ENCODE measurements at places on chromosomes 1 and 21. TPM values are rescaled to one million over a fixed set of nuclear protein-coding genes. Genes with fewer than 3 reads are reported as not detected.

- no peak for DNase-seq
- peaks cover 3% of the 10 kb centered on the region for H3K36me3 ChIP-seq
- H3K27ac ChIP-seq: peak overlapping the region; percentile 53
- no peaks in the 10 kb centered on the region for H3K27me3 ChIP-seq
- H3K4me3 ChIP-seq: no peak overlapping the region
Measured at GRCh38 chr1:226181996-226182714, 4.4 kb downstream of the ACBD3 start.

DNA sequence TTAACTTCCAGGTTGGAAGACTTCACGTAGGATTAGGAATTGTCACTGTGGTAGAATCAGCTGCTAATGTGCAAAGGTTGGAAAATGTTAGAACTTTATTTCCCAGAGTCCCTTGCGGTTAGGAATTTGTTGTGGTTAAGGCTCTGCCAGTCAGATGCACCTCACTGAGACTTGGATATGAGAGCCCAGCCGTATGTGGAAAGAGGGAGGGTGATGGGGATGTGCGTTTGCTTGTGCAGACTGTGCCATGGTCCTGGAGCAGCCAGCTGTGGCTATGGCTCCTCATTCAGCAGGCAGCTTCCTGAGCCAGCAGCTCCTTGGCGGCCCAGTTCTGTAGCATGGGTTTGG is 12.5 kb downstream of the S100A10 start:
- no peaks in the 10 kb centered on the region for H3K27me3 ChIP-seq
- DNase-seq: no peak
- H3K27ac ChIP-seq: no peak overlapping the region

The ITLN2 gene
- total RNA-seq: 0.55 TPM

DNA sequence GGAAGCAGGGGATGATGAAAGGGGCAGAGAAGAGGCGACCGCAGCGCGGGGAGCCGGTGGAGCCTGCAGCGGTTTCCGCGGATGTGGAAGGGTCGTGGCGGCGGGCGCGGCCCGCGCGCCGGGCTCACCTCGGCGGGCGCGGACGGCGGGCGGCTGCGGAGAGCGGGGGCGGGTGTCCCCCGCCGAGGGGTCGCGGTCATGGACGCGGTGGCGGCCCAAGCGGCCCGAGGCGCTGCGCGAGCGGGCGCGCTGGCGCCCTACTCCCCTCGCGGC is 572 bp downstream of the LPGAT1 start:
- no peaks in the 10 kb centered on the region for H3K36me3 ChIP-seq
- peak overlapping the region; percentile 96 for H3K4me3 ChIP-seq
- H3K27ac ChIP-seq: peak overlapping the region; percentile 80
- no peaks in the 10 kb centered on the region for H3K27me3 ChIP-seq

DNA sequence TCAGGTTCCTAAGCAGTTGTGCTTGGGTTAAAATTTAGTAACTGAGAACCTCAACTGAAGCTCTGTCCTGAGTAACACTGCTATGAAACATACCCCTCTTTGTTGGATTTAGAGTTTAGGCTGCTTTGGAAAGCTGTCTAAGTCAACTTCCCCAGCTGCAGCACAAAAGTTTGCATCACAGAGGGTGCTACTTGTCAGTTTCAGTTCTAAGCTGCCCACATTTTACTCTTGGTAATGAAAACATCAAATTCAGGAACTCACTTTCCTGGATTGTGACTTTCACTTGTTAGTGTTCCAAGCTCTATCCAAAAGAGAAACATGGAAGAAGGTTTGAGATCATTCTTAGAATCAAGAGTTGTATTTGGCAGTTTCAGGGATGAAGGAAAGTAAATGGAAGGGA is 191.7 kb upstream of the NFIA start:
- DNase-seq: no peak
- H3K27me3 ChIP-seq: peaks cover 3% of the 10 kb centered on the region
- no peak overlapping the region for H3K4me3 ChIP-seq
- H3K27ac ChIP-seq: no peak overlapping the region
- no peaks in the 10 kb centered on the region for H3K36me3 ChIP-seq

The SIK1 gene
- total RNA-seq: 108 TPM

DNA sequence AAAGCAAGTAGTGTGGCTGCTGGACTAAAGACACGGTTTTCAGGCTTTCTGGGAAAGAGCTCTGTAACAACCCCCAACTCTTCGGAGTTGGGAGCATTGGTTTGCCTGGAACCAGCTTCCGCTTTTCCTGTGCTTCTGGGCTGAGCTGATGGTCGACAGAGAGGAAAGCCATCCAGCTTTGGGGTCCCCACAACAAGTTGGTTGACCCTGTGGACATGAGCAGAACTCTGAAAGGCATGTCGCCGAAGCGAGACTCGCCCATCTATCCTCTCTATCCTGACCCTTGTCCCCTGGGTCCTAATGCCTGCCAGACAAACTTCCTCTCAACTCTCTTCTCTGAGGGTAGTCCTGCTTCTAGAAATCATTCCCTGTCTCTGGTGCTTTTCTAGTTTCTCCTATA is 31.9 kb upstream of the FCGR2A start:
- H3K4me3 ChIP-seq: no peak overlapping the region
- no peaks in the 10 kb centered on the region for H3K4me1 ChIP-seq
- H3K36me3 ChIP-seq: no peaks in the 10 kb centered on the region
- DNase-seq: no peak
- peaks cover 35% of the 10 kb centered on the region for H3K27me3 ChIP-seq
- no peak overlapping the region for H3K27ac ChIP-seq

DNA sequence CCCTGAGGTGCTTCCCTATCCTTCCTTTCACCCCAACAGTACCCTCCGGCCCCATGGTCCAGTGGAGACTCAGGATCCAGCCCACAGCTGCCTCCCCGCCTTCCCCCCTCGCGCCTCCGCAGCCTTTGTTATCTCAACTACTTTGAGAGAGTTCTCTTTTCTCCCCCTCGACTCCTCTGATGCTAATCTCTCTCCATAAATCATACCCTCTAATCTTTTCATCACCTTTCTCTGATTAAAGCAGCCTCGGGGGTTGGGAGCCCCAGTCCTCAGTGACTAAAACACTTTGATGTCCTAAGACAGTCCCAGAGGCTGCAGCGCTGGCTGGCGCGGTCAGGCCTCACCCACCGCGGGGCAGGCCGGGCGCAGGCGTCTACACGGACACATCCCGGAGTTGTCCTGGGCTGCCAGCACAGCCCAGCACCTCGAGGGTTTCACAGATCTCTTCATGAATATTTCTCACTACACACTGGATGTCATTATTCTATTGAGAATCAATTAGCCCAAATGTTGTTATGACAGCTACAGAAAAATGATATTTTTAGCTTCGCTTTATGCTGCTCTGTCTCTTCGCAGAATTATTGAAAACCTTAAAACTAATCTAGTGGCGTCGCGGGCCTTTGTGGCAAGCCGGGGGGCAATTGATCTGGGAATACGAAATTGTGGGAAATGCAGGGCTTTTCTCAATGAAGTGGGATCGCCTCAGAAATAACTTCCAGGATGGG is 289.5 kb downstream of the RRAGC start:
- no peaks in the 10 kb centered on the region for H3K36me3 ChIP-seq
- H3K4me1 ChIP-seq: peaks cover 21% of the 10 kb centered on the region
- H3K27me3 ChIP-seq: peaks cover 15% of the 10 kb centered on the region
- H3K4me3 ChIP-seq: no peak overlapping the region

The OR2T35 gene
- not detected for total RNA-seq

The COL6A1 gene
- 112 TPM for total RNA-seq

The CTSK gene
- 63.6 TPM for total RNA-seq

DNA sequence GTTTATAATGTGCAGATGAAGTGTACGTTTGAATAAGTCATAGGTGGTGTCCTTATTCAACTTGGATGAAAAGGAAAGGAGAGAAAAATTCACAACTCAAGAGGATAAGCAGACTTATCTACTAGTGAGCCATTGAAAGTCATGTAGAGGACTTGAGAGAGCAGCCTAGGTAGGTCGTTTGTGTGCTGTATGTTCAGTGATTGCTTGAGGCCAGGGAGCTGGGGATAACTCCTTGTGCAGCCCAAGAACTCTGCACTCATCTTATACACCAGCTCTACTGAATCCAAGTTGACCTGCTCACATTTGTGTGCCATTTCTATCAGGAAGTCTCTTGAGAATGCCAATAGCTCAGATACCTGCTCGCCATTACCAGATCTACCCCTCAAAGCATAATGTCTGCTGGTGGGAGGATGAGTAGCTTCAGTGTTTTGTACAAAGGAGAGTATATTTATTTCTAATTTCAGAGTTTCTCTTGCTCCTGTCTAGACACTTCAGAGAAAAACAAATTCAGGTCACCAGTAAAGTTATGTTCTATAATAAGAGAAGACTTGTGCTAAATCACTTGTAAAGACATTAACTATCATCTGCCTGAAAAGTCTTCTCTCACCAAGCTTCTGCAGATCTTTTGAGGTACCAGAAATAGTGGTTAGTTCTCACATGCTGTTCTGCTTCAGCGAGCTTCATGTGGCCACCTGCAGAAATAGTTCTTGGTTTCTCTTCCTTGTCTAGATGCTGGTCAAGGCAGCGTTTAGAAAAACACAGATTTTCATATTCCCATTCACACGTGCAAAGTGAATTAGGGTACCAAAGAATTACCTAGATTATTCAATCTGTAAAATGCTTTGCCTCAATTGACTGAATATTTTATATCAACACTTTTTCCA is 10.8 kb downstream of the S1PR1 start:
- no peak for DNase-seq
- no peaks in the 10 kb centered on the region for H3K36me3 ChIP-seq
- H3K27me3 ChIP-seq: no peaks in the 10 kb centered on the region
- H3K27ac ChIP-seq: no peak overlapping the region
- no peaks in the 10 kb centered on the region for H3K4me1 ChIP-seq
- no peak overlapping the region for H3K4me3 ChIP-seq

The PTGS2 gene
- total RNA-seq: 6.1 TPM

DNA sequence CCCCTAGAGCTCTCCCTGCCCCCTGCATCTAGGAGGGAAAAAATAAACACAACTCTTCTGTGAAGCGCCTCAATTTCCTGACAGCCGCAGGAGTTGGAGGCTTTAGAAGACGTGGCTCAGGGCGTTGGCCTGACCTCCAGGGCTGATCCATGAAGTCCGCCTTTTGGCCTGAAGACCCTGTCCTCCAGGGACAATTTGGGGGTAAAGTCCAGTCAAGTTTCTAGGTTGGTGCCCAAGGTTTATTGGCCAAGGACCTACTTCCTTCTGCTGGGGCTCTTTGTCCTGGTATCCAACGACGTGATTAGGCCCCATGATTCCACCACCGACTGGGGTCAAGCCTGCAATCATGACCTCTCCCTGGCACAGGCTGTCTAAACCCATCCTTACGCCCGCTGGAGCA is 54.9 kb downstream of the PTPRF start:
- peaks cover 5% of the 10 kb centered on the region for H3K36me3 ChIP-seq
- H3K4me3 ChIP-seq: no peak overlapping the region
- peaks cover 66% of the 10 kb centered on the region for H3K4me1 ChIP-seq

DNA sequence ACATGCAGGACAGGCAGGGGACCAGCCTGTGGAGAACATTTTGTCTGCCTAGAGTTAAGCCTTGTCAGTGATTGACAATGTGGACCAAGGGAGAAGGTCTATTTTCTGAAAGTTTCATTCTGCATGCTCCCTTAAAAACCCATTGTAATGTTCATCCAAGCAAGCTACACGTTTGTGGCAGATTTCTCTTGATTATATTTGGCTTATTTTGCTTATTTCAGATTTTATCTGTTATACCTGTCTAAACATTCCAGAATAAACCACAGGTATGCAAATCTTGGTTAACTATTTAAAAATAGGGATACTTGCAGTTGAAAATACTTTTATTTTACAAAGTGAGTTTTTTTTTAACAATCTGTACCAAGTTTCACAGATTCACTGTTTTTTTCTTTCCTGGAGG is 78.2 kb upstream of the F3 start:
- H3K4me1 ChIP-seq: peaks cover 20% of the 10 kb centered on the region
- DNase-seq: no peak
- H3K36me3 ChIP-seq: no peaks in the 10 kb centered on the region
- no peak overlapping the region for H3K27ac ChIP-seq
- no peaks in the 10 kb centered on the region for H3K27me3 ChIP-seq
- H3K4me3 ChIP-seq: no peak overlapping the region

DNA sequence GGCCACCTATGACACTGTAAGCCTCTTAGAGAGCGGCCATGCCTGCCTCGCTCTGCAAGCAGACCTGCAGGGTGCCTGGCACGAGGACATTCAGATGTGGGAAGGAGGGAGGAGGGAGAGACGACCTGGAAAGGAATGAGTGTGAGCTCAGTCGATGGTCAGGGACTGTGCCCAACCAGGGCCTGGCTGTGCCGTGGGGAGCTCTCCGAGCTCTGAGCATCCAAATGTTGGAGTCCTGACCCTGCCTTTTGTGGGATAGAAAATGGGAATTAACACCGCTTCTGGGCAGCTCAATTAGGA is 7.3 kb downstream of the CSTB start:
- no peak for DNase-seq
- no peak overlapping the region for H3K4me3 ChIP-seq
- H3K27ac ChIP-seq: peak overlapping the region; percentile 49

DNA sequence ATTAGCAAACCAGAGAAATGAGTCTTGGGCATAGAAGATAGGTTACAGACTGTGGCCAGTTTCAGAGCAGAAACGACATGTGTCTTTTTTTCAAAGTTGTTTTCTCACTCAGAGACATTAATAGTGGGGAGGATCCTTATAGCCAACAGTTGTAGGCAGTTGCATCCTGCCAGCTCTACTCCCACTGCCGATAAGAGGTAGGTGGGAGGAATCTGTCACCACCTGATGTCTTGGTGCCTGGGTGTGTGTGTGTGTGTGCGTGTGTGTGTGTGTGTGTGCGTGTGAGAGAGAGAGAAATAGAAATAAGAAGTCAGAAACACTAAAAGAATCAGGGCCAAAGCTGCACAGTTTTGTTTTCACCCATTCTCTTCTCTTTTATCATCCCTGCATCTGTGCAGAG is 219.5 kb downstream of the ZP4 start:
- DNase-seq: no peak
- H3K4me3 ChIP-seq: no peak overlapping the region
- no peaks in the 10 kb centered on the region for H3K4me1 ChIP-seq

DNA sequence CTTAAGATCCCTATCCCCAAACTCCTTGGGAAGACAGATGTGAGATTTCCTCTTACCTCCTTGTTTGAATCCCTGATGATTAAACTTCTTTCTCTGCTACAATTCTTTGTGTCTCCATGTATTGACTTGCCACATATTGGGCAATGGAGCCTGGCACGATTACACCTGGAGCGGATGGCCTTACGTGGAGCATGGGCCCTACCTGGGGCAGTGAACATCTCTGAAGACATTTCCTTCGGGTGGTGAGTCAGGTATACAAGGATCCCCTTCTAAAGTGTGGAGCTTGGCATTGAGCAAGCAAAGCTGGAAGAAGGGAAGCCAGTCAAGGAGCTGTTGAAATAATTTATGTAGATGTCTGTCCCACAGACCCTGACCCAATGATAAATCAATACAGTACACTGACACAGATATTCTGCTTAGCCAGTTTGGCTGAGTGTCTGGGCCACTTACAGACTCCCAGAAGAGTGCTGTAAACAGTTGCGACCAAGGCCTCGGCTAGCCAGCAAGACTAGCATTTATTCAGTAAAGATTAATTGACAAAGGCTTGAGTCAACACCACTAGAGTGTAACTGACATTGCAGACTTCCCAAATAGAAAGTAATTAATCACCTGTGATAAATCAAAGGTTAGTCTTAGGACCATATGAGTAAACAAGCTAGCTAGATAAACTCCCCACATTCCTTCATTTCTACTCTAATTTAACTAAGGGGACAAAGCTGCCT is 83.1 kb upstream of the KCNK1 start:
- no peak overlapping the region for H3K27ac ChIP-seq
- no peaks in the 10 kb centered on the region for H3K4me1 ChIP-seq
- H3K27me3 ChIP-seq: no peaks in the 10 kb centered on the region
- H3K4me3 ChIP-seq: no peak overlapping the region
- no peak for DNase-seq

The ZBTB17 gene
- 33.8 TPM for total RNA-seq
